ENCODE measurements at places on chromosomes 12 and 14.

GRCh38 chr12:11631288-11631687 lies 18.2 kb upstream of the ETV6 start:
- no peak for DNase-seq
- no peaks in the 10 kb centered on the region for H3K27me3 ChIP-seq
- no peaks in the 10 kb centered on the region for H3K36me3 ChIP-seq
- no peak overlapping the region for H3K4me3 ChIP-seq
- H3K4me1 ChIP-seq = no peaks in the 10 kb centered on the region

- H3K27ac ChIP-seq = no peak overlapping the region
- H3K27me3 ChIP-seq = no peaks in the 10 kb centered on the region
- DNase-seq = no peak
- no peaks in the 10 kb centered on the region for H3K36me3 ChIP-seq
These were observed 123.4 kb downstream of the TTC7B start for GRCh38 chr14:90692826-90693225.

- no peaks in the 10 kb centered on the region for H3K36me3 ChIP-seq
- H3K27me3 ChIP-seq = no peaks in the 10 kb centered on the region
- DNase-seq = no peak
- no peaks in the 10 kb centered on the region for H3K4me1 ChIP-seq
- no peak overlapping the region for H3K27ac ChIP-seq
- H3K4me3 ChIP-seq = no peak overlapping the region
These were observed 33.4 kb upstream of the DCN start for GRCh38 chr12:91215940-91216454.

DNA sequence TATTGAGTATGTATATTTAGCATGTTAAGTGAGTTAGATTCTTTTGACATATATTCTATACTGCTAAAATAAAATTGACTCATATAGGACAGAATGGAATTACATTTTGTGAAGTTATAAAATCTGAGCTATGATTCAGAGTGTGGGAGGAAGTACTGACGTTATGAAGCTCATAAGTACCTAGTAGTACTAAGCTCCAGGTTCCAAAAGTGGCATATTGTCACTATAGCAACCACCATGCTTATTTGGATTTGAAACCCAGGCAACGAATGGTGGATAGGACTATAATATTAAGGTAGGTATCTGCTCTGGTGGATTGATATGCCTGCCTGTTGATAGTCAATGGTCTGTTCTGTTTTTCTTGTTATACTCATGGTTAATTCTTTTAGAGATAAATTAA lies 2.2 kb upstream of the FBXO33 start:
- no peaks in the 10 kb centered on the region for H3K36me3 ChIP-seq
- H3K4me3 ChIP-seq = no peak overlapping the region
- no peaks in the 10 kb centered on the region for H3K27me3 ChIP-seq
- no peak for DNase-seq

DNA sequence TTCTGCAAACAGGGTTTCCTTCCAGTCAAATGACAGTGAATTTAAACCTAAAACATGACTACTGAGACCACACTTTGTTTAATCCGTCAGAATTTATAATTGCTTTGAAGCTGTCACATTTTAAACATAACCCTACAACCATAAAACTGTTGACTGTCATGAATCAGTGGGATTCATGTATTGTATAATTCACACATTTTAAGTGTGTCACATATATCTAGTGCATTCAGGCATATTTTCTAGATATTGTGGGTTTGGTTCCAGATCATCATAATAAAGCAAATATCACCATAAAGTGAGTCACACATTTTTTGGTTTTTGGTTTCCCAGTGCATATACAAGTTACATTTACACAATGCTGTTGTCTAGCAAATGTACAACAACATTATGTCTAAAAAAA lies 304.4 kb downstream of the TMEM132D start:
- H3K4me1 ChIP-seq = no peaks in the 10 kb centered on the region
- no peak overlapping the region for H3K4me3 ChIP-seq

DNA sequence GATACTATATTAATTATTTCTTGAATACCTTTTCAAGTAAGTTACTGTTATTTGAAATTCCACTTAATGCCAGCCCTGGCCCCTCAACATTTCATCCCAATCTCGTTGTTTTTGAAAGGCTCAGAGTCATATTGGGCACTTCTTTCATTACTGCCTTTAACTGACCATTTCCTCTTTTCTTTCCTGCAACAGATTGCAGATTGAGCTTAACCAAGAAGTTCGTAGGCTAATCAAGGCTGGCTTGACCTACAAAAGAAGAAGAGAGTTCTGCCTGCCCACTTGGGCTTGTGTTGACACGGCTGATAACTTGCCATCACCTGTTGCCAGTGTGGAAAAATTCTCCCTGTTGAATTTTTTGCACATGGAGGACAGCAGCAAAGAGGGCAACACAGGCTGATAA lies 91.0 kb downstream of the FLRT2 start:
- H3K27ac ChIP-seq = no peak overlapping the region
- DNase-seq = no peak
- no peaks in the 10 kb centered on the region for H3K4me1 ChIP-seq
- no peak overlapping the region for H3K4me3 ChIP-seq
- H3K36me3 ChIP-seq = no peaks in the 10 kb centered on the region

GRCh38 chr12:41950455-41950854 lies 194.2 kb downstream of the GXYLT1 start:
- no peaks in the 10 kb centered on the region for H3K27me3 ChIP-seq
- no peak overlapping the region for H3K27ac ChIP-seq
- no peak overlapping the region for H3K4me3 ChIP-seq

- H3K27ac ChIP-seq = no peak overlapping the region
- no peaks in the 10 kb centered on the region for H3K27me3 ChIP-seq
- H3K4me1 ChIP-seq = peaks cover 11% of the 10 kb centered on the region
- no peak overlapping the region for H3K4me3 ChIP-seq
These were observed 25.6 kb downstream of the EMP1 start for GRCh38 chr12:13222076-13222475.

GRCh38 chr12:65313719-65314317 lies 35.3 kb downstream of the MSRB3 start:
- no peaks in the 10 kb centered on the region for H3K27me3 ChIP-seq
- no peak for DNase-seq
- no peak overlapping the region for H3K4me3 ChIP-seq

GRCh38 chr12:65622056-65622455 lies 202.2 kb upstream of the HMGA2 start:
- peaks cover 3% of the 10 kb centered on the region for H3K27me3 ChIP-seq
- H3K36me3 ChIP-seq = no peaks in the 10 kb centered on the region
- no peak overlapping the region for H3K27ac ChIP-seq
- DNase-seq = no peak
- H3K4me1 ChIP-seq = no peaks in the 10 kb centered on the region
